SW480 (cell line): ENCODE measurements at places on chromosomes 12 and 14.

GRCh38 chr12:3296409-3296701, 194.6 kb upstream of the PRMT8 start:
- no peak for DNase-seq

- DNase-seq = no peak
These were observed 2.3 kb upstream of the M6PR start for GRCh38 chr12:8951744-8952143.

- DNase-seq = no peak
These were observed 991.4 kb downstream of the NRXN3 start for GRCh38 chr14:79161571-79161970.

DNA sequence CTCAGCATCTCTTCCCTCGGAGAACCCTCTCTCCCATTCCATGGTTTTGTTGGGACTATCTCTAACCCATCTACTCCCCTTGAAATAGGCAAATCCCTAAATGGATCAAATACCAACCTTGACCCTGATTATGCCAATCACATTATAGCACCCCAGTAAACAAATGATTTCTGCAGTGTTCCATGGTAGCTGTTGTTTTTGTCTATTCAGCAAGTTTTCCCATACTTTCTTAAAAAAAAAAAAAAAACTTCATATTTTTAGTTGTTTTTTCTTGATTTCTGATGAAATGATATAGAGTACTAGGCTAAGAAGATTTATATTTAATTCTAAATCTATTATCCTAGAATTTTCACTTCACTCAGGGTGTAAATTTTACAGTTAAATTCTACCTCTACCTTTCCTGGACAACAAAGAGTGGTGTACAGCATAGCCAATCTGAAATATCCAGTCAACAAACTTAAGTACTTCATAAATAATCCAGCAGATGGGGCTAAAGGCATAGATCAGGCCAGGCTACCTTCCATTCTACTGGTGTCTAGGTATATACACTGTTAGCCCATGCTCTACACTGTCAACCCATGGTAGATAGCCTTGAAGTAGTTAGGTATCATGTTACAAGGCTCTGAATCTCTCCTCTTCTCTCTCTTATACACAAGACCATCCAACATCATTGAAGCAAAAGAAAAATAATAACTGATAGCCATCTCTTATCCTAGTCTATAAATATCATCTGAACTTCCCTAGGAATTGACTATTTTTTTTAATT, 82.2 kb downstream of the PLEKHG7 start:
- peak; percentile 92 for DNase-seq

DNA sequence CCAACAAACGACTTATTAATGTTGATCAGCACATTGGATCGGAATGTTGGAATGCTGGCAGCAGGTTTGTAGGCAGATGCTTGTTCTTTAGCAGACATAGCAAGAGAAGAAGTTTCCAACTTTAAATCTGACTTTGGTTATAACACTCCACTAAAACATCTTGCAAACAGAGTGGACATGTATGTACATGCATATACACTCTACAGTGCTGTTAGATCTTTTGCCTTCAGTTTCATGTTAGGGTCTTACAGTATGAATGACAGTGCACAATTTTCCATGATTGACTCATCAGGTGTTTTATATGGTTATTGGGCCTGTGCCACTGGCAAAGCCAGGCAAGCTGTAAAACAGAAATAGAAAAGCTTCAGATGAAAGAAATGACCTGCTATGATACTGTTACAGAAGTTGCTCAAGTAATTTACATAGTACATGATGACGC, 14.3 kb upstream of the DHRS7 start:
- DNase-seq = no peak

GRCh38 chr12:39572551-39572950, 47.1 kb downstream of the ABCD2 start:
- no peak for DNase-seq

DNA sequence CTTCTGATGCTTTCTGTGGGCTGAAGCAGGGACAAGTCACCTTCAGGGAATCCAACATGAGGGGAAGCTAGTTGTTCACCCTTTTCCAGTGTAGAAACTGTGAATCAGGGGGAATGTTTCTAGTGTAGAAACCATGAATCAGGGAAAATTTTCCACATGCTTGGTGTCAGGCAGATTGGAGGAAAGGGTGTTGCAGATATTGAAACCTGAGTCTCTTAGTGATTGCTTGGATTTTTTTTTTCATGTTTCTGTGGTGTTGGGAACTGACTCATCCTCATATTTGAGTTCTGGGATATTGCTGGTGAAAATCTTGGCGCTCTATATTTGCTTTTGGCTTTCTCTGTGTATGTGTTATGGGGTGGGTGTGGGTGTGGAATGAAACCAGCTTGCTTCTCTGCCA, 144.5 kb upstream of the FBXO33 start:
- no peak for DNase-seq

- DNase-seq = no peak
These were observed 6.2 kb downstream of the COA8 start for GRCh38 chr14:103568952-103569351.

DNA sequence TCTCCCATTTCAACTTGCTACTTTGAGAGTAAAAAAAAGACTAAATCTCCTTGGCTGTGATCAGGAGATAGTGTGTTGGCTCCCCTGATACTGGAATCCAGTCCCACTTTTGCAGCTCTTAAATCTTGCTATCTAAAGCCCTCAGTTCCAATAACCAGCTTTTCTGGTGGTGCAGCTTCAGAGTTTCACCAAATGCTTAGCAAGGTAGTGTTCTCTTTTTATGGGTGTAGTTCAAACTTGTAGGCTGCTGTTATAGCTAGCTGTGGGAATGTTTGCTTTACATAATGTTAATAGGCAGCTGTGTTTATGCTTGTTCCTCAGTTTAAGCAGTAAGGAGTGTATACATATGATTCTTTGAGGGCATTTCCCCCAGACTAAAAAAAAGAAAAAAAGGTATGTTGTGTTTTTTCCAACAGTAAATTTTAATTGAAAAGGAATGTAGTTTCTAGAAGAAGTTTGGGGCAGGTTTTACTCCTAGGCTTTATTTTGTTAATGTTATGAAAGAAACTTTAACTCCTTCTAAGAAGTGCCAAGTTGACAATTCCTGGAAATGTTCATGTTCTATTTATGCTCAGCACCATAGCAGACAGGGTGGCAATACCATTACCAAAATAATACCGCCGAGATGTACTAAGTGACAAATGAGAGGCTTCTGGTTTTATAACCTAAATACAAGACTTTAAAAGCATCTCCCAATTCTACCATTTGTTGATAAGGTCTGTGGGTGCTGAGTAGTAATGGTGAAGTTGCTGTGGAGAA, 12.1 kb downstream of the CRADD start:
- no peak for DNase-seq

GRCh38 chr12:70366581-70367257, 629 bp downstream of the KCNMB4 start:
- DNase-seq = peak; percentile 69

DNA sequence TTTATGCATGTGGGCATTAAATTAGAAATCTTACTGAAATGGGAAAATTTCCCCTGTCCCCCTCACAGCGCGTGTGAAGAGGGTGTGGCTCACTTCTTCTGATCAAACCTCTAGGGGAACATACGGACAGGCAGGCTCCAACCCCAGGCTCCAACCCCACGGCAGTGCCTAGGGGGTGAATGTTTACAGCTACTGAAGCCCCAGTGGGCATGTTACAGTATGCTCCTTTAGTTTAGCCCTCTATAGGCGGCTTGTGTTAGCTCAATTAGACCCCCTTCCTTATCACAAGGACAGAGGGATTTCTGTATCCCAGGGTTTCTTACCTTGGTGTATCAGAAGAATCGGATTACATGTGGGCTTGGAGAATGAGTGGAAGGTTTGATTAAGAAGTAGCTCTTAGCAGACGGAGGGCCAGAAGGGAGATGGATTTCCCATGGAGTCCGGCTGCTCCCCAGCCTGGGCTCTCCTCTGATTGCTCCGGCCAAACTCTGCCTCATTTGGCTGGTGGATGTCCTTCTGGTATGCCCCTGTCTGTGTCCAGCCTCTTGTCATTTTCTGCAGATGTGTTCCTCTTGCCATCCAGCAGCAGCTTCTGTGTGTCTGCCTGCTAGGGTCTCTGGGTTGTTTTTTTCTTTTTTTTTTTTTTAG, 223.7 kb downstream of the TMTC2 start:
- DNase-seq = no peak

DNA sequence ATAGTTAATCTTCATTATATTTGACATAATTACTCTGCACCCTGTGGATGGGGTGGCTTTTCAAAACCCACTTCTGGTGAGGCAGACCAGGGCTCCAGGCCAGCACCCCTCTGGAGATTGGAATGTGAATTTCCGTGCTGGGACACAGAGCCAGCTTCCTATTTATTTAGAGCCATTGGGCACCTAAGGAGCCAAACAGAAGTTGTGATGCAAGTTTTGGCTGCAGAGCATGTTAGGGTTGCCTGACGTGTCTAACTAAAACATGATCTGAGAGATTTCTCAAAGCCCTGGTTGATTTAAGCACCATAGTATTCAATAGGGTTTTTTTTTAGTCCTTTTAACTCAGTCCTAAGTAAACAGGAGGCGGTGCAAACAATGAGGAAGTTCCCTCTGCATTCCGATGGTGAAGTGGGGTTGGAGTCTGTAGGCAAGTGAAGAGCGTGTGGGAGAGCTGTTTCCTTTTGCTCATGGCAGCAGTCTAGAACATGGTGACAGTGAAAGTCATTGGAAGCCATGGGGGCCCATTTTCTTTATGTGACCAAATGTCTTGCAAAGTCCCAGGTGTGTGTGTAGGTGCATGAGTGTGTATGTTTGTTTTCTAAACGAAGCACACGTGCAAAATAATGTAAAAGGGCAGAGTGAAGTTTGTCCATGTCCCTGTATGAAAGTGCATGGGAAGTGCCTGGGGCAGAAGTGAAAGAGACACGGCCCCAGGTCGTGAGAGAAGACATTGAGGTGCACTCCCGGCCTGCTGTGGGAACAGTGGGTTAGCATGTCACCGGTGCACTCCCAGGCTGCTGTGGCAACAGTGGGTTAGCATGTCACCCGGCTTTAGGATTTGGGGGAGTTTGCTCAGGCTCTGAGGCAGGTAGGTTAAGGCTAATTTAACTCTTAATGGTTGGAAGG, 117.7 kb downstream of the PRKCH start:
- DNase-seq = peak; percentile 60

- DNase-seq = no peak
These were observed 765.6 kb upstream of the TBX3 start for GRCh38 chr12:115449526-115449925.

DNA sequence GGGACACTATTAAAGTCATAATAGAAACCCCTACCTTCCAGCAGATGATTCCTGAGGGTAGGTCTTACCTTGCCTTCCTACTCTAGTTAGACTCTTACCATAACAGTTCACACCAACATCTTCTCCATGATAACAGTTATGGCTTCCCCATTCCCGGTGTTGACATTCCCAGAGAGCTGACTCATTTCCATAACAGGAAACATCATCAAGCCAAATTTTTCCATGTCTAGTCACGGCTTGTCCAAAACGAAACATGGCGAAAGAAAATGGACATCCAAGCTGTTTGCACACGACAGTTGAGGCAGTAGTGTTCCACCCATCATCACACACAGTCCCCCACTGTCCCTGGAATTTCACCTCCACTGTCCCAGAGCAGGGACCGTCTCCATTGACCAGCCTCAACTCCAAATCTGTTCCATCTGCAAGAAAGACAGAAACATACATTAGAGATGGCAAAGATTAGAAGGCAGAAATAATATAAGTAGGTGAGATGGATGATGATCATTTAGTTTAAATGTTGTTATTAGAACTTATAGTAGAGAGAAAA, 10.6 kb downstream of the CD163L1 start:
- peak; percentile 73 for DNase-seq

- no peak for DNase-seq
These were observed 164.7 kb upstream of the TBX3 start for GRCh38 chr12:114848666-114849065.

- no peak for DNase-seq
These were observed 97.1 kb downstream of the DAD1 start for GRCh38 chr14:22491683-22492621.

GRCh38 chr14:97771340-97772045, 974.3 kb downstream of the VRK1 start:
- peak; percentile 47 for DNase-seq

DNA sequence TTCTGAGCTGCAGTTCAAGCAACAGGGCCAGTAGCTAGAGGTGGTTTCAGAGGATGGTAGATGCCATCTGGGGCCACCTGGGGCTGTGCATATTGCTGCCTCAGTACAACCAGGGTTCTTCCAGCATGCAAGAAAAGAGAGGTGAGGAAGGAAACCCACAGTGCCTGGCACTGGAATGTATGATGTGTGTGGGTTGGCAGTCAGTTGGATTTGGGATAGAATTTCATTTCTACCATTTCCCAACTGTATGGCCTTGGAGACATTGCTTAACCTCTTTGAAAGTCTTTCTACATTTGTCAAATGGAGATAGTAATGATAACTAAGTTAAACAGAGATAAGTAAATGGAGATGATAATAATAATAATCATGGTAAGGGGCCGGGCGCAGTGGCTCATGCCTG, 10.2 kb upstream of the LRRC10 start:
- DNase-seq = no peak

- peak; percentile 14 for DNase-seq
These were observed 1.2 kb downstream of the USP30 start for GRCh38 chr12:109053382-109054123.

- no peak for DNase-seq
These were observed 484 bp downstream of the PPP1CC start for GRCh38 chr12:110742096-110742717.

- peak; percentile 33 for DNase-seq
These were observed at the start of gene TTC7B for GRCh38 chr14:90815822-90816662. Gene TTC7B, minus strand, starts transcription at chr14:90816430. Its CDS starts 135 bp downstream, at chr14:90816295.

DNA sequence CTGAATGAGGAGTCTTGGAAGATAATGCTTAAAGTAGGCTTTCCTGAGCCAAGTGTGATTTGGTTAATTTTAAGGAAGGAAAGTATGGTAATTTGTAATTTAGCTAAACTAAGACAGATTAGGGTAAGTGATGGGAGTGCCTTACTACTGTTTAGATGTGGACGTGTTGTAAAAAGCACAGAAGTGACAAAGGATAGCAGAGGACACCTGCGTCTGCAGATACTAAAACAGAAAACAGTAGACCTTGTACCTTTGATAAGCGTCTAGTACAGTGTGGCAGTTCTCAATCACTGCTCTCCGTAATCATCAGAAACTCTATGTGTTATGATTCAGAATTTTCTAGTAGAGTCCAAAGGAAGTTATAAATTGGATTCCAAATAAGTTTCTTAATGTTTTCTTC, 58.0 kb downstream of the MIA2 start:
- DNase-seq = no peak

GRCh38 chr12:117699118-117699517, 269.7 kb downstream of the KSR2 start:
- DNase-seq = no peak

- DNase-seq = peak; percentile 91
These were observed 91.3 kb downstream of the TSPAN9 start for GRCh38 chr12:3168223-3169221.

DNA sequence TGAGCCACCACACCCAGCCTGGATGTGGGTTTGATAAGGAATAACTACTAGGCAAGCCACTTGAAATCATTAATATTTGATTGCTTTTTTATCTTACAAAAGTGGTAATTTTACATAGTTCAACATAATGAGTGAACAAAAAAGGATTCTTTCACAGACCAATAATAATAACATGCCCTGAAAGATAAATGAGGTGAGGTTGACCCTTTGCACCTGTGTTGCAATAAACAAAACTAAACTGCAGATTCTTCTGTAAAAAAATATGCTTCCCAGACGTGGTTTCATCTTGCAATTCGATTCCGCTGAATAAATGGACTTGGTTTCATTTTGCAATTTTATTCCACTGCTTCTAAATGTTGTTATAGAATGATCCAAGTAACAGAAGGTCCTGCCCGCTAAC, 1514.9 kb upstream of the TMEM132C start:
- no peak for DNase-seq
